NCI-H524 (cell line): ENCODE measurements at places on chromosomes 2 and 18.

DNA sequence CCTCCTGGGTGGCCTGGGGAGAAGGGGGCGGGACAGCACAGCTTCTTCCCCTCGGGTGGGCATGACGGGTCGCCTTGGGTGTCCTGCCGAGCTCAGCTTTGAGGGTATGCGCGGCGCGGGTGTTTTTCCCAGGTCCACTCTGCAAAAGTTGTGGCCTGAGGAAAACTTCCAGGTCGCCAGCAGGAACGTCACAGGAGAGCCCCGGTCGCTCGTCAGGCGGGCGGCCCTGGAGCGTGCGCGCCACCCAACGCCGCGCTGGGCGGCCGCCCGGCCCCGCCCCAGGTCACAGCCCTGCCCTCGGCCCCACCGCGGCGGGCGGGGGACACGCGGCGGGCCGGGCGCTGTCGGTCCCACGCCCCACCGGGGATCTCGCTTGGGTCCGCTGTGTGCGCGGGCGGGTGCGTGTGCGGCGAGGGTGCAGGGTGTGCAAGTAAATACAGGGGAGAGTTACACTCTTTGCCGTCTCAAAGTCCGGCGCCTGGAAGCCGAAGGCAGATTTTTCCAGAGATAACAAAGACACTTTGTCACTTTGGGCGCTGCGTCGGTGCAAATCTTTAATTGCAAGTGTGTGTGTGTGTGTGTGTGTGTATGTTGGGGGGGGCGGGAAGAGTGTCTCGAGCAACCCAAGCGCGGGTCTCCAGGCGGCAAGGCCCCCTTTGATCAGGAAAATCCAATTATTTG is 616 bp upstream of the SP5 start:
- DNase-seq: peak; percentile 42

- DNase-seq: no peak
These were observed 136.7 kb downstream of the ACKR3 start for GRCh38 chr2:236706288-236706687.

DNA sequence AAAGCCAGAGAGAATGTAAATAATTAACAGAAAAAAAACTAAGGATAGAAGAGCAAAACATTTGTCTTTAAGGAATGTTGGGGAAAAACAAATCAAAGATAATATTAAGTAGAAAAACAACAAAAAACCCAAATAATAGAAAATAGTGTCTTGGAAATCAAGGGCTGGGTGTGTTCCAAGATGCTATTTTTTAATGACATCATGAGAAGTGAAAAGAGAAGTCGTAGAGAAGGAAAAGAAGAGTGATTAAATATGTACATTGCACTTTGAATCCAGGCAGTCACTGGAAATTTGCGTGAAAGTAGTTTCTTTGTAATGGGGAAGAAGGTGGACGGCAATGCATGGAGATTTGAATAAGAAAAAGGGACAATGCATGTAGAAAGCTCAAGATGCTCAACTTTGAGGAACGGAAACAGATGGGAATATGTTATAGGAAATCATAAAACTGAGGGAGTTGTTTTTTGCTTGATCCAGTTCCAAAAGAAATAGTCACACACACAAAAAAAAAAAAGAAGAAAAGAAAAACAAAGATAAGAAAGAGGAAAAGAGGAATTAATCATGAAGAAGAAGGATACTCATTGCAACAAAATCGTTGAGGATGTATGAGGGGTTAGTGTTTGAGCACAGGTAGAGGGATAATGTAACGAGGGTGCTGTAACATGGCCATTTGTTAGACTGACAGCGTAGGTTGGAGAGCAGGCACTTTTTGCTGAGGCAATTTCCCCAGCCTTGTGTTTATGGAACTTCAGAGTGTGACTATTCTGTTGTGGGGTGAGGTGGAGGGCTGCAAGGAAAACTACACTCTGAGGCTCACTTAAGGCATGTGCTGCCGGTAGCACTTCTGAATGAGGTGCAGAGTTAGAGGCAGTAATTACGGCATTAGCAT is 184.1 kb downstream of the CALCRL start:
- DNase-seq: no peak

DNA sequence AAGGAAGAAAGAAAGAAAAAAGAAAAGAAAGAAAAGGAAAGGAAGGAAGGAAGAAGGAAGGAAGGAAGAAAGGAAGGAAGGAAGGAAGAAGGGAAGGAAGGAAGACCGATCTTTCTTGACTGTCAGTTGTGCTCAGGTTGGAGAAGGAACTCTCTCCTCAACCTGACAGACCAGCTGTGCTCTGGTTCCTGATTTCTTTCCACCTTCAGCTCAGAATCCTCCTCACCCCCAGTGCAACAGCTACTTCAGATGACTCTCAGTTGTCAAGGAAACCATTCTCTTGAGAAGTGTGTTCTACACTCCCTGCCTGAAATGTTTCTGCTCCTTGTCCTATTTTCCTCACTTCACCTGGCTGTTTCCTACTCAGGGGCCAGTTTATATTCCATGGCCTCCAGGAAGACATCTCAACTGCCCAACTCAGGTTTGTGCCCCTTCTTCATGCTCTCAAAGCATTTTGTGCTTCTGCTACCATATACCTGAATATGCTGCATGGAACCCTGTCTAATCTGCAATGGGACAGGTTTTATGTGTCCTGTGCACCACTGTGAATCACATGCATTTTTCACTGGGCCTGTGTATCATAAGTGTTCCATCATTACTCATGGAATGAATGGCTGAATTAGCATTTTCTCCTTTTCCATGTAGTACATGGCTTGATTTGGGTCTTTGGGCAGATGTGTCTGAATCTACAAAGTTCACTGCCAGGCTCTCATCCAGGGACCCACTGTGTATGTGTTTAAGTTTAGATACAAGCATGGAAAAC is 32.8 kb upstream of the DOCK10 start:
- peak; percentile 1 for DNase-seq

GRCh38 chr2:113124181-113124961 is 3.0 kb upstream of the IL1RN start:
- DNase-seq: no peak

- DNase-seq: no peak
These were observed 690.0 kb downstream of the ARHGAP15 start for GRCh38 chr2:143819190-143819735.

DNA sequence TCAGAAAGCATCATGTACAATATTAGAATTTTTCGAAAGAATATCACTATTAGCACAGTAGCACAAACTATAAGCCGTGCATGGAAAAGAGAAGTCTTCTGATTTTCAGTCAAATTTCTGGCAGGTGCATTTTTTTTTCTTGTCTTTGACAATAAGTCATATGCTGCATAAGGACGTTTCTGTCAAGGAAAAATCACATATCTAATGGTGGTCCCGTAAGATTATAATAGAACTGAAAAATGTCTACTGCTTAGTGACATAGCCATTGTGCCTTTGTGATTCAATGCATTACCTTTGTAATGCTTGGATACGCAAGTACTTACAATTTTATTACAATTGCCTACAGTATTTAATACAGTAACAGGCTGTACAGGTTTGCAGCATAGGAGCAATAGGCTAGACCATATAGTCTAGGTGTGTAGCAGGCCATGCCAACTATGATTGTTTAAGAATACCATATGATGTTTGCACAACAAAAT is 329.3 kb downstream of the LRRTM4 start:
- DNase-seq: no peak

- DNase-seq: no peak
These were observed 83.2 kb upstream of the RND3 start for GRCh38 chr2:150570712-150571111.

- no peak for DNase-seq
These were observed 299.3 kb downstream of the SOX11 start for GRCh38 chr2:5991305-5991968.

DNA sequence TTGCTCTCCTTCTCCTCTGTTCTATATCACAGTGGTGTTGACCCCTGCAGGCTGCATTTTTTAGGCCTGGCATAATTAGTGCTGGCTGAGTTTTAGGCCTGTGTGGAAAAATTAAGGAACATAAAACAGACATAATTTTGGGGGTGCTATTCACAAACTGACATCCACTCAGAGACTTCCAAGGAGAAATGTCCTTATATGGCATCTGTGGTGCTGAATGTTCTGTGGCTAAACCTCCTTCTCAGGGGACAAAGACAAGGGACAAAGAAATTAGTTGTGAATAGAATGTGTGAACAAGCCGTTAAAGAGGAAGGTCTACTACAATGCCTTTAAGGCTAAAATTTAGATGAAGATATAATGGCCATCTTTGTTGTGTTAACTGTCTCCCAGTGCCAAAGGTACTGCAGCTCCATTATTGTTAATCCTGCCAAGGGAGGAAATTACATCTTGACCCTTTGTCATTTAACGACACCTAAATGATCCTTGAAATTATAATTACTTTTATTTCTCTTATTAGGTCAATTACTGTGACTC is 870.0 kb upstream of the CHAC2 start:
- DNase-seq: no peak

GRCh38 chr2:100752628-100753333 is 67.2 kb upstream of the NPAS2 start:
- no peak for DNase-seq

DNA sequence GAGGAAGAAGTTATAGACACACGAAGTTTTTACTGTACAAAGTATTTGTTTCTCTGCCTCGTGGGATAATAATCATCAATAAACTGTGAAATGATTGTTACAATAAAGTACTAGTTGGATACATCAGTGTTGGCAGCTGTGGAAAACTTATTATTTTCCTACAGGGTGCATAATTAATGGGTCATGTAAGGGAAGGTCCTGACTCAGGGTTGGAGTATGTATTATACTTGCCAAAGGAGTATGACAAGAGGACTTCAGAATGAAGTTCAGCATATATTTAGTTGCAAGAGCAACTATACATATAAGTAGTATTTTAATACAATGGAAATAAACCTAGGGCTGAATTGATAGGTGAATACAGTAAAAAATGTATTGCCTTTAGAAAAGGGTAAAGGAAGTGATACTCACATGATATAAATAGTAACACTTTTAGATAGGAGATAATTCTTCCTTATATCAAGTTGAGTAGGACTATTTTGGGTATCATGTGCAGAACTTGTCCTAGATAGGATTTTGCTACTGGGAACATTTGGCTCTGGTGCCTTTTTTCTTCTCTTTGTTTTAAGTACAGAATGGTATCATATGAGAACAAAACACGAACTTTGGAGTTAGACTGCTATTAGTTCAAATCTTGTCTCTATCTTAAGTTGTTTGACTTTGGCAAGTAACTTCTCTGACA is 79.1 kb downstream of the PLCL1 start:
- DNase-seq: no peak

- no peak for DNase-seq
These were observed 179.3 kb upstream of the HDAC4 start for GRCh38 chr2:239580199-239580527.

- no peak for DNase-seq
These were observed 53.9 kb downstream of the WDSUB1 start for GRCh38 chr2:159232456-159233170.

GRCh38 chr2:238567996-238568395 is 141.3 kb downstream of the ASB1 start:
- no peak for DNase-seq

GRCh38 chr2:241560883-241561474 is 2.4 kb downstream of the BOK start:
- no peak for DNase-seq

DNA sequence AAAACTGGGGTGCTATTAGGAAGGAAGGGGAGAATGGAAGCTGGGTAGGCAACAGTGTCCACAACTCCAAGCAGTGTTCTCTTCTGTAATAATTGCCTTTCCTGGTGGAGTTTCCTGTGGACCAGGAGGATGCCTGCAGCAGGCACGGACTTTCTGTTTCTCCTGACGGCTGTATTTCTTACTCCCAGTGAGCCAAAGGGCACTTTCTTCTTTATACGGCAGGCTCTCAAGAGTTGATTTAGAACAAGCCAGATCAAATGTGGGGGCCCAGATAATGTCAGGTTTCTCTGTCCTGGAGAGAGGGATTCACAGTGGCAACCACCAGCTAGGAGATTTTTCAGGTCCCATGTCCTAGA is 13.0 kb upstream of the PROC start:
- no peak for DNase-seq

- DNase-seq: no peak
These were observed 50.0 kb downstream of the TMEM163 start for GRCh38 chr2:134668821-134669220.

GRCh38 chr18:12034241-12035100 is 53.2 kb downstream of the IMPA2 start:
- DNase-seq: no peak

- DNase-seq: peak; percentile 51
These were observed at the start of gene ST6GAL2 for GRCh38 chr2:106885971-106886915. Gene ST6GAL2, minus strand, starts transcription at chr2:106886167. Its CDS starts 42,190 bp downstream, at chr2:106843977.

DNA sequence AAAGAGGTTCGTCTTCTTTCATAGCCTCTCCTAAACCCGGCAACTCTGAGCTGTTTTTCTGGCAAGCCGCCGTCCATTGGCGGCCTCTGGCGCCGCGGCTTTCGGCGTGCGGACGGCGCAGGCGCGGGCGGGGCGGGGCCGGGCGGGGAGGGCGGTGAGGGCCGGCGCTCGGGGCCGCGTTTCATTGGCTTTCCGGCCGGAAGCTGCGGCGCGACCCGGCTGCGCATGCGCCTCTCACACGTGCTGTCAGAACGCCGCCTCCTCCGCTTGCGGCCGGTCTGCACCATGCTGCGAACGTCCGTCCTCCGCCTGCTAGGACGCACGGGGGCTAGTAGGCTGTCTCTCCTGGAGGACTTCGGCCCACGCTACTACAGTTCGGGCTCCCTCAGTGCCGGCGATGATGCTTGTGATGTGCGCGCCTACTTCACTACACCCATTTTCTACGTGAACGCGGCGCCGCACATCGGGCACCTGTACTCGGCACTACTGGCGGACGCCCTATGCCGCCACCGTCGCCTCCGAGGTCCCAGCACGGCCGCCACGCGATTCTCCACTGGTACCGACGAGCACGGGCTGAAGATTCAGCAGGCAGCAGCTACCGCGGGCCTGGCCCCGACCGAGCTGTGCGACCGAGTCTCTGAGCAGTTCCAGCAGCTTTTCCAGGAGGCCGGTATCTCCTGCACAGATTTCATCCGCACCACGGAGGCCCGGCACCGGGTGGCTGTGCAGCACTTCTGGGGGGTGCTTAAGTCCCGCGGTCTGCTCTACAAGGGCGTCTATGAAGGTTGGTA is at the start of gene MARS2:
Gene MARS2 (plus strand): TSS at position 249 of the 791 bp plus-strand sequence. CDS start 37 bp downstream, at position 286.
- DNase-seq: peak; percentile 87

GRCh38 chr2:59575191-59575590 is 978.3 kb downstream of the BCL11A start:
- DNase-seq: no peak

- no peak for DNase-seq
These were observed 58.2 kb upstream of the ST6GAL2 start for GRCh38 chr2:106944215-106944614.

- DNase-seq: peak; percentile 96
These were observed 208.1 kb downstream of the VAPA start for GRCh38 chr18:10121786-10122515.

DNA sequence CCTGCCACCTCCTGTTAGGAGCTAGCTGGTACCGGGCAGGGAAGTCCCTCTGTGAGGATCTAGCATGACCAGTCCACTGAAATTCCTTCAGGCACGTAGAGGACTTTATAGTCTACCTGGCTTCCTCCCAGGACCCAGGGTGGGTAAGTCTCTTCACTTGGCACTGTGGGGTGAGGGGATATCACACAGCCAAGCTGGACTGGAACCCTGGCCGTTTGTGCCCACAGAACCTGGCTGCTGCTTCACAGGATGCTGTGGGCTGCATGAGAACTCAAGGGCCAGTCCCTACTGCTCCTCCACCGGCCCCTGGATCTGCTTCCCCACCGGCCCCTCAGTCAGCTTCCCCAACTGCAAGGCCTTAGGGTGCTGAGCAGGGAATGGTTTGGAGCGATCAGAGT is 35.8 kb downstream of the HS1BP3 start:
- no peak for DNase-seq
